GDM1 (cell line): ENCODE measurements at places on chromosomes 3 and 15.

DNA sequence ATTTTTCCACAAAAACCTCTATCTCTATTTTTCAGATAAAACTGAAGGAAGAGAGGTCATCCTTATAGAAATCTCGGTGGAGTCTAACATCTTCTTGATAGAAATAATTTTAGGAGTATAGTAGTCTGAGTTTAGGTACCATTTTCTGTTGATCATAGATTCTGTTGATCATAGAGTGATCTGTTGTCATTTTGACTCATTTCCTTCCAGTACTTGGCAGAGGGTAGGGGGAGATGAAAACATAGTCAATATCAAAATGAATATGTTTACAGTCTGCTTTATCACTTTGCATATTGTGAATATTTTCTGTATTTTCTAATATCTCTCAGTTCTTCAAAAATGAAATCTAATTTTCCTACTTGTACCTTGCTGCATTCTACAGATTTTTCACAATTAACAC is 353.4 kb downstream of the FEZF2 start:
- DNase-seq = no peak

GRCh38 chr3:30516238-30516637 is 90.2 kb upstream of the TGFBR2 start:
- no peak for DNase-seq

DNA sequence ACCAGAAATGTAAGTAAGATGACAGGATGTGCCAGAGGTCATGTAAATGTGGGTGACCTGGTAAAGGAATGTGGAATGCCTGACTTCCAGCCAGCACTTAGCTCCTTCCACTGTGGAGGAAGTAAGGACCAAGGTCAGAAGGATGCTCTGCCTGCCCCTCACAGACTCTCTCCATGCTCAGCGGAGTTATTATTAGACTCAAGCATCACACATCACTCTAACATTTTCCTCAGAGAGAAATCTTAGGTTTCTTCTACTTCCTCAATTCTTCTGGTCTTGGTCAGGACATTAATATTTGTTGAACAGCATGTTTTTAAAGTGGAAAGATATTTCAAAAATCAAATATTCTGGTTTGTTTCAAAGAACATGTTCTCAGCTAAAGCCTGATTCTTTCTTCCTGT is 231.4 kb upstream of the WNT5A start:
- DNase-seq = no peak

DNA sequence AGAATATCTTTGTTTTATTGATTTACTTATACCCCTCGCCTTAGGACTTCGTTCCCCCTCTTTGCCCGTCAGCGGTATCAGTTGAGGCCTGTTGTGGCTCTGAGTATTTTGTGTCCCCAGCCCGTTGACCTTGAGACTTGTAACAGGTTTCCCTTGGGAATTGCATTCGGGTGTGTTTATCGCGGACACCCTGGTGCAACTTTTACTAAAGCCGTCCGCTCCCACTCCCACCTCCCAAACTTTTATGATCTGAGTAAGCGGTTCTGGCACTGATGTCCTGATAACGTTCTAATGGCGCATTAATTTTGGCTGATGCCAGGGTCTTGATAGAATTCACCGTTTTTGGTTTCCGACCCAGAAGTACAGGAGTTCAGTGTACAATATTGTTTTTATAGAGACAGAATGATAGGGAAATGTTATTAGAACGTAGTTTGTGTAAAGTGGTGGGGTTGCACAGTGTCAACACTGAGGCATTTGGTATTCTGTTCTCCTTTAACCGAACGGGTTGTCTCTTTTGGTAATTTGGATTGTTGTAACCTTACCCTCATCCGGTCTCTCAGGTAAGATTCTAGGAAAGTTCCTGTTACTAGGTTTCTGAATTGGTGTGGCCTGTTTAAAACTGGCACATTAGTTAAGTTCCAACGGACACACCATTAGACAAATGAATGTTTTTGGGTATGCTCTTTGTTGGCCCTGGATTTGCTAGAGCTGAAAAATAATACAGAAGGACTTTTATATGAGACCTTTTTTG is 47.8 kb downstream of the OIP5 start:
- no peak for DNase-seq

DNA sequence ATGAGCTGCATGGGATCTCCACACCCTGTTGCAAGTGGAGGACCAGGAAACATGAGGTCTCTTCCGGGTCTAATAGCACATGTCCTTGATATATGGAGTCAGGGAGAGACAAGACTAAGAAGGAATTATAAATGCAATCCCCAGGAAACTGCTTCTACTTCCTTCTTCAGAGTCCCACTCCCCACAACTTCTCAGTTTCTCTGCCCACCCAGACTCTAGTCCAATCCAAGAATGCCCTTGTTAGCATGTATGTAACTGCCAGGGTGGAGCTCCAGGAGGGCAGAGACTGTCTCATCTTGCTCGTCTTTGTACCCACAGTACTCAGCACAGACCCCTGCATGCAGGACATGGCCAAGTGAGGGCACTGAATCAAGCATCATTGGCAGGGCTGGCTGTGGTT is 8.3 kb downstream of the DAPK2 start:
- DNase-seq = no peak
